ENCODE measurements at places on chromosomes 3 and 15.
A peak's percentile ranks its signal among the peaks of the same experiment; 100 is the strongest.

DNA sequence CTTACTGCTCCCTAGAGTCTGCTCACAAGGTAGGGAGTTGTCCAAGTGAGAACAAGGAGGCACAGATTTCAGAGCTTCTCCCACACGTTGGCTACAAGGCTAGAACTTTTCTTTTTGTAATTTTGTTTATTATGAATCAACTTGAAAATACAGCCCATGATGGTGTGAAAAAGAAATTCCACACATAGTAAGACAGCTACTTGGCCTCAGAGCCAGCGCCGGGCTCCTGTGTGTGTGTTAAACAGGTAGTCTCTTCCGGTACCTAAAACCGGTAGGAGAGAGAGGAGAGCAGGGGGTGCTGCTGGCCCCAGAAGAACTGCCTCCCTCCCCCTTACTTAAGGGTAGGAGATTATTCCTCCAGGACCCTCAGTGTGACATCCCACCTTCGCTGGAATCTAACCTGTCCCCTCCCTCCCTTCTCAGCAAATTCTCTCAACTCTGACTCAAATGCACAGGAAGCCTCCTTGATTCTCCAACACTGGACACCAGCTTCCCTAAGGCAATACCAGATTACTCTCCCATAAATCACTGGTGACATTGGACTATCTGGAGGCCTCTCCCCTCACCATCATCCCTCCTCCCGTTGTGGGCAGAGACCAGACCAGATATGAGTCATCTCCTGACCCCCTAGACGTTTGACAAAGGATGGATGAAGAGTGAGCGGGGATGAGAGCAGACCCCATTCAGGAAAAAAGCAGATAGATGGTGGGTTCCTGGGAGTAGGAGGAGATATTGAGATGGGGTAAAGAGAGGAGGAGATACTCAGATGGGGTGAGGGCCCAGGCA lies 4.5 kb upstream of the IP6K1 start:
- no peak for DNase-seq

DNA sequence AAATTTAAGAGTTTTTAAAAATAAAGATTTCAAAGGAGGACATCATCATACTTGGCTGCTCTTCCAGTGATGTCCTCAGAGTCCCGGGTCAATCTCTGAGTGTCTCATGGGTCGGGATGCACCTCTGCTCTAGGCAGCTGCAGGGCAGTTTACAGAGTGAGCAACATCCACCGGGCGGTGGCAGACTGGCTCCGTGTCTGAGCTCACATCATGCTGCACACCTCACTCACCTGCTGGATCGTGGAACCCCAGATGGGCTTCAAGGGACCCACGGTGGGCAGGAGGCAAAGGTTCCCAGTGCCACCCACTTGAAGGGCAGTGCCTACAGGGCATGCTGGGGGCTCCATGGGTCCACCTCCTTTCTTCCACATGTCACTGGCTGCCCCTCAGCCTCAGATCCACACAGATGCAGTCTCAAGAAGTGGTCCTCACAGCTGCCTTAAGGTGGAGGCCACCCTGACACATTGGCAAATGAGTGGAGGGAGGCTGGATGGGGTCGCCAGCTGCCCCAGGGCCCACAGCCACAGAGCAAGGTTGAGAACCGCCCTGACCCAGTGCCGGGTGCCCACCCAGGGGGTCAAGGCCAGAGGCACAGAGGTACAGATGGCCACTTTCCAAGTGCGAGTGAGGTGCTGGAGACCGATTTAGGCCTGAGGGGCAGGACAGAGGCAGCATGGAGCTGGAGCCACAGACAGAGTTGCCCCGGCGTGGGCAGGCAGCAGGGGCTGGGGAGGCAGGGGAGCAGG lies 25.2 kb downstream of the CYFIP1 start:
- no peak for DNase-seq

GRCh38 chr3:22729981-22730380 lies 473.1 kb upstream of the UBE2E2 start:
- DNase-seq: peak; percentile 28

GRCh38 chr15:65885668-65886218 lies 16.5 kb downstream of the RAB11A start:
- DNase-seq: no peak

- no peak for DNase-seq
These were observed 51.9 kb upstream of the RPL32 start for GRCh38 chr3:12893247-12893646.

- no peak for DNase-seq
These were observed 52.3 kb upstream of the PIAS1 start for GRCh38 chr15:68001811-68002210.

- DNase-seq: no peak
These were observed 245.7 kb downstream of the ZIC1 start for GRCh38 chr3:147654827-147655226.

DNA sequence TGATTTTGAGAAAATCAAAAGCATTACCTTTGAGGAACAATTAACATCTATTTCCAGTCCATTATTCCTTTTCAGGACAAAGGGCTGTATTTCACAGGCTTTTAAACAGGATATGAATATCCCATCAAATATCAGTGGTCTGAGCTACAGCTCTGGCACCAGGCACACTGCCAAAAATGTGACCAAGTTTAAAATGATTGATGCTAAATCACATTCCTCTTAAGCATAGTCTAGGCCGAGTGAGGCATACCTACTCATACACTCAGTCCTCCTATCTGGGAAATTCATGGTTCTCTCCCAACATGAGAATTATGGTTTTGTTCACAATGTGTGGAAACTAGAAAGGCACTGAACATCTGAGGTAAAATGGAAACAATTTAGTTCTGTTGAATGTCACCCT lies 683.5 kb downstream of the TUSC7 start:
- no peak for DNase-seq

GRCh38 chr3:52925405-52926313 lies 28.3 kb upstream of the STIMATE start:
- no peak for DNase-seq

DNA sequence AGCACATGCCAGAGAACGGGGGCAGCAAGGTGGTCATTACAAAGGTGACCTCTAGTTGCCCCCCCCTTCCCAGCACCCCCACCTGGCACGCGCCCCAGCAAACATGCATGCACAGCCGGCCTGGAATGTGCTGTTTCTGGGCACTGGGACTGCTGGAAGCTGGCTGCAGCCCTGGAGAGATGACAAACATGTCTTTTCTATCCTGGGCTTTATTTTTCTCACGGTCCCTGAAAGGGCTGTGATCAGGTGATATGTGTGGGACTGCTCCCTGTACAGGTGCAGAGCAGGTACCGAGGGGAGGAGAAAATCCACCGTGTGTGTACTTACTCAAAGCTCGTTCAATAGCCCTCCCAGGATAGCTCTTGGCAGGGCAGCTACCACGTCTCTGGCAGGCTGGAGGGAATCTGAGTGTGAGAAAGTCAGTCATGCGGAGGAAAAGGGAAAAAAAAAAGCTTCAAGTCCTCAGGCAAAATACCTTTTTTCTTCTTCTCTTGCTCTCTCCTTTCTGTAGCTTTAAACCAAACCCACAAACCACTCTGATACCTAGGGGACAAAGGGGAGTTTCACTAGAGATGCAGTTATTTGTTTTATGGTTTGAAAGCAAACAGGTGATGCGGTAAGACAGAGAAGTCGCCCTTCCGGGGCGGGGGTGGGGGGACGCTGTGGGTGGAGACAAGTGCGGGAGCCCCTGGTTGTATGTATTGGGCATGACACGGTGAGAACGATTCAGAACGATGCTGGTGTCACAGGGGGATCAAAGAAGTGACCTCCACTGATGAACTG lies 5.0 kb upstream of the HES1 start:
- DNase-seq: peak; percentile 40

DNA sequence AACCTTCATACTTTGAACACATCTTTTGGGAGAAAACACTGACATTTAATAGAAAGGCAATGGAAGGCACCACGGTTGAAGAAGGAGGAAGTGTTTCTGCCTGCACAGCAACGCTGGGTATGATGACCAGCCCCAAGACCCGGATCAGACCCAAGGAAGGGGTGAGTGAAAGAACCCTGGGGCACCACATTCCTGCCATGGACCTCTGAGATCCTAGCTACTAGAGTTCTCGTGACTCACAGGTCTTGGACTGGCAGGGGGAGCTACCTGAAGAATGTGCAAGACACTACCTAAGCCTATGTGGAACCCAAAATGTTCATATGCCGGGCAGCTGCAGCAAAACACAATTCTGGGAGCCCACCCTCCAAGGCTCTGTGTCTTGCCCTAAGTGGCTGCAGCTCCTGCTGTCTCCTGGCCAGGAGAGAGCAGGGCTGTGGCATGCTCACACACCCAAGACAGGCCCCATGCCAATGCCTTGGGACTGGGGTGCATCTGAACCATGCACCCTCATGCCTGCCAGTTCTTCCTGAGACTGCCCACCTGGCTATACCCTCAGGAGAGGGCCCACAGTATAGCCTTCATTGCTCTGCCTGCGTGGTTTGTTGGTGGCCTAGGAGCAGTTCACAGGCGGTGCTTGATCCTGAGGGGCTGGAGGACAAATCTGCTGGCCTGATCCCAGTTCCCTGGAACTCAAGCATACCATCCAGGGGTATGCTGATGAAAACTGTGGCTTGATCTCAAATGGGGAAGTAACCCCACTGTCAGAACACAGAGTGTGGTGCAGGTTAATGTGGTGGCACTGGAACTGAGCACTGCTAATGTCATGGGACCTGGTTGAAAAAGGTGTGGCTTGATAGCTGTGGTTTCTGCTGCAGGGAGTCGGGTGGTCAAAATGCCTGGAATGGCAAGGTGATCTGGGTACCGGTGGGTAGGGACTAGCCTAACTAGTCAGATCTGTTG lies 353.3 kb upstream of the ARHGEF26 start:
- DNase-seq: no peak

GRCh38 chr3:179265875-179266274 lies 15.0 kb upstream of the KCNMB3 start:
- no peak for DNase-seq

DNA sequence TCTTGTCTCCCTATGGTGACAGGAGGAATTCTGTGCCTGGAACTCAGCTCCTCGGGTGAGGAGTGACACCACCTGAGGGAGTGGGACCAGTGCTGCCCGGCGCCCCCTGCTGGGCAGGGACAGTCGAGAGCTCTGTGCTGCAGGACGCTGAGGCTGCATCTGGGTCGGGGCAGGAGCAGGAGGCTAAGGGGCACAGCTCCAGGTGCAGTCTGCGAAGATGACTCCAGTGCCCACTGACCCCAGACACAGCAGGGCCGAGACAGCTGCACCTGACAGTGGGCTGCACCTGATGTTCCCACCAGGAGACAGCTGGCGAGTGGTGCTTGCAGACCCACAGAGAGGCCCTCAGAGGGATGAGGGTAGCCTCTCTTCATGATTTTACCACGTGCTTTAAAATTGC lies 152.9 kb downstream of the ATP10A start:
- DNase-seq: peak; percentile 63

- DNase-seq: peak; percentile 86
These were observed 13.1 kb upstream of the BLOC1S6 start for GRCh38 chr15:45573961-45574629.

DNA sequence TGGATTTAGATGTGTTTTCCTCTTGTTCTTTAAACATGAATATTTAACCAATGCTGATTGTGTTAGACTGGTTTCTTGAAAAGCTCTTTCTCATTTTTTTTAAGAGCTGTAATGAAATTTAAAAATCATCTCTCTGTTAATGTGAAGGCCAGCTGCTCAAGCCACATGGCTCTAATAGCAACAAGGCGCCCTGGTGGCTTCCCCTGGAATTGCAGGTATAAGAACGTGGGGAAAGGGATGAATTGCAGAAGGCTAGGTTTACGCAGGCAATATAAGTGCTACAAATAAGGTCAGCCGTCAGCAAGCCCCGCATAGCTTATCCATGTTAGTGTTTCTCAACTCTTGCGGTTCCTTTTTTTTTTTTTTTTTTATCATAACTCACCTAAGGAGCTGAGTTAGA lies 108.5 kb downstream of the SAMMSON start:
- DNase-seq: peak; percentile 67

DNA sequence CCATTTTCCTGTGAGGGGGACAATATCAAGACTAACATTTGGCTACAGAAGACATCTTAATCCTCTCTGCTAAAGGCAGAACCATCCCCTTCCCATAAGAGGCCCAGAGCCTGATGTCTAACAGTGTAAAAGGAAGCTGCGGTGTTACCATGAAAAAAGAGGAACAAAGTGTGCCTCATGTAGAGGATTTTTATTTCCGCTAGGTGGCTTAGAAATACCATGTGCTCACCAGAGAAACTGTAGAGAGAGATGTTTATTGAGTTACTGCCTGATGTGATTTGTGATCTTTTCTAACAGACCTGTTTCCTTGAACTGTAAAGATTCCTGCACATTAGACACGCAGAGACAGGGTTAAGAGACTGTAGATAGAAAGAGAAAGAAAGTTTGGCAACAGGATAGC lies 22.0 kb downstream of the OR5H15 start:
- DNase-seq: peak; percentile 76

DNA sequence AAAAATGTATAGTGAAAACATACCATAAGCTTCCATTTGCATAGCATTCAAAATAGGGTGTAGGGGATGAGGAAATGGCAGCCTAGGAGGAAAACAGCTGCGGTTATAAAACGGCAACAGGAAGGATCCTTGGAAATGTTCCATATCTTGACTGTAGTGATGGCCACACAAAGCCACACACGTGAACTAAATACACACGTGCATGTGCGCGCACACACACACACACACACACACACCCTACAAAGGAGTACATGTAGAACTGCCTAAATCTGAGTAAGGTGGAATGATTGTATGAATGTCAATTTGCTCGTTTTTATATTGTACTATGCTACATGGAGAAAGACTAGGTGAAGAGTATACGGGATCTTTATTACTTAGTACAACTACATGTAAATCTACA lies 3.9 kb upstream of the IREB2 start:
- no peak for DNase-seq

GRCh38 chr15:89907289-89907688 lies 5.5 kb downstream of the ARPIN start:
- no peak for DNase-seq

DNA sequence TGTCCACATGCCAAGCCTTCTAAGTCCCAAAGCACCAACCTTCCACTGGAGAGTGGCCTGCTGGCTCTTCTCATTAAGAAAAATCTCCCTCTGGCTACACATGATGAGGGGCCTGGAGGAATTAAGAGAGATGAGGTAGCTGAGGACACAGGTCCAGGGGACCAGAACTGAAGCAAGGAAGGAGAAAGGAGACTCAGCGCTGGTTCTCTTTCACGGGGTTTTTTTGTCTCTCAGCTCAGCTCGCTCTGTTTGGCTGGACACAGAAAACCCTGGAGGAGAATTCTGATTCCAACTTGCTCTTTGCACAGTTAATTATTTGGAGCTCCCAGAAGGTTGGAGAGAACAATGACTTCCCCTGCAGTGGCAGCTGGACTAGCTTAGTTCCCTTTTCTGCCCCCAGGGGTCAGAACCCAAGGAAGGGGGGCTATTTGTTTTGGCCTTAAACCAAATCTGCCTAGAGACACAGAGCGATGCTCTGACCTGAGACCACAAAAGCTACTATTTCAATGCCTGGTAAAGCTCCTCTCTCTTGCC lies 507.6 kb downstream of the FHIT start:
- DNase-seq: peak; percentile 81

DNA sequence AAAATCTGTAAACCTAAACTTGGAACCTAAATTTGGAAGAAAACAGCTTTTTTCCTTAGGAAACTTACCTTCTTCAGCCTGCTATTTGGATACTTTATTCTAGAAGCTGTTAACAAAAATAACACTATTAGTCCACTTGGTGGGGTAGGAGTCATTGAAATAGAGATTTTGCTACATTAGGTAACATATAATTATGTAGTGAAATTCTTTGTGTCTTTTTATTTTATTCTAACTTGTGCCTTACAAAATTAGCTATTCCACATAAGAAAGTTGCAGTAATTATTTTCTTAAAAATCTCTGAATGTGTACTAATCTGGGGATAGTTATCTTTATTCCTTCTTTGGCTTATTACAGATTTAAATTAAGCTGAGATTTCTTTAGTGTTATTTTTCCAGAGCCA lies 360.4 kb upstream of the ROBO2 start:
- no peak for DNase-seq

GRCh38 chr3:38163841-38164642 lies 1.3 kb upstream of the OXSR1 start:
- no peak for DNase-seq
